ENCODE measurements at places on chromosomes 1 and 21.
A peak's percentile ranks its signal among the peaks of the same experiment; 100 is the strongest.

DNA sequence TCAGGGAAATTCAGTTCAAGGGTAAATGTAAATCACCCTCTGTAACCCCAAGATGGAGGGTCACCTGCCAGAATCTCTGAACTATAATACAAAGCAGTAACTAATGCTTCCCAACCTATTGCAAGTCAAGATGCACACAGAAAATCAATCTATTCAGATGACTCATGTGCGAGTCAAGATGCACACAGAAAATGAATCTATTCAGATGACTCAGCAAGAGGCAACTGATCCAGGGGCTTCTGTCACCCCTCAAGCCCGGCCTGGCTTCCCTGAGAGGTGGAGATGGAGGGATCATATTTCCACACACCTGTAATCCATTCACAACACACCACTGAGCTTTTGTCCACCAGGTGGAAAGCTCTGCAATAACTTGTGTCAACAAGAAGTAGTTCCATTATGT is 17.4 kb upstream of the HIVEP3 start:
- DNase-seq, result peak; percentile 53

- DNase-seq, result no peak
Measured at GRCh38 chr1:204685236-204686006, at the start of gene LRRN2. Gene LRRN2, minus strand, starts transcription at chr1:204685738. Its CDS starts 65,746 bp downstream, at chr1:204619992.

DNA sequence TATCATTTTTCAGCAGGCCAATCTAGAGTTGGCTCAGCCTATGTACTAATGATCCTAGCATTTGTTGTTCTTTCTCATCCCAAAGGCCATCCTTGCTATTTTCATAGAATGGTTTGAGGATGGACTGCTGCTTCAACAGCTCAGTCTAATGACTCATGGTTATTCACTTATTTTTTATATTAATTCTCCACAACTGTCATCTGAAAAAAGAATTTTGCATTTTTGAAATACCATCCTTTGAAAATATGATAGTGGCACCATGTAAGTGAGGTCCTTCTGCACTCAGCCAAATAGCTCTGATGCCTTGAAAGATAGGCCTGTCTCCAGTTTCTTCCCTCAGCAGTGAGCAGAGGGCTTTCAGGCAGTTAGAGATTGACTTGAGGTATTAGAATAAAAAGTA is 377.5 kb downstream of the LMO4 start:
- no peak for DNase-seq

DNA sequence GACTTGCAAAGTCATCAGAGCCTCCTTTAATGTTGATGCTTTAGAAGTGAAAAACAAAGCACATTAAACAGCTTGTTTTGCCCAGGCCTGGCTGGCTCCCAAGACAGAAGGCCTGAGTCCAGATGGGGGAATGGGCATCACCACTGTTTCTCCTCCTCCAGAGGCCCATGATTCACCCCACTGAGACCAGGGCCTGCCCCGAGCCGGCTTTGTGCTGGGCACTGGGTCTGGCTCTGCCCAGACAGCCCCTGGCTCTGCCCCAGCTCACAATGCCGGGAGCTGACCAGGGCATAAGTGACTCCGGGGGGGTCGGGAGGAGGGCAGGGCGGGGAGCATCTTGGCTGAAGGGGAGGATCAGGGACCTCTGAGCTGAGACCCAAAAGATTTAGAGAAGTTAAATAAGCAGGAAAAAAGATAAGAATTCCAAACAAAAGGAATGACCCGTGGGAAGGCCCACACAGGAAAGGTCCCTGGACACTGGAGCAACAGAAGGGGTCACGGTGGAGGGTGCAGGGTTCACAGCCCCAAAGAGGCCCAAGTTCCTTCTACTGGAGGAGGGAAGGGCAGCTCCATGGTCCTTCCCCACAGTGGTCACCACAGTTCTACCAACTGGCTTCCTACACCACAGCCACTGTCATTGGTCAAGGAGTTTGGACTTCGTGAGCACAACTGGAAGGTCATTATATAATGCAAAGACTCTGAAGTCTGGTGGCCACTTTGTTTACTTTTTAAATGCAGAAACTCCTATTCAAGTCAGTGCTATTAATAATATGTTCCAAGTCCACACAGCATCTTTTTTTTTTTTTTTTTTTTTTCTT is 5.5 kb downstream of the C2CD2 start:
- DNase-seq, result no peak

DNA sequence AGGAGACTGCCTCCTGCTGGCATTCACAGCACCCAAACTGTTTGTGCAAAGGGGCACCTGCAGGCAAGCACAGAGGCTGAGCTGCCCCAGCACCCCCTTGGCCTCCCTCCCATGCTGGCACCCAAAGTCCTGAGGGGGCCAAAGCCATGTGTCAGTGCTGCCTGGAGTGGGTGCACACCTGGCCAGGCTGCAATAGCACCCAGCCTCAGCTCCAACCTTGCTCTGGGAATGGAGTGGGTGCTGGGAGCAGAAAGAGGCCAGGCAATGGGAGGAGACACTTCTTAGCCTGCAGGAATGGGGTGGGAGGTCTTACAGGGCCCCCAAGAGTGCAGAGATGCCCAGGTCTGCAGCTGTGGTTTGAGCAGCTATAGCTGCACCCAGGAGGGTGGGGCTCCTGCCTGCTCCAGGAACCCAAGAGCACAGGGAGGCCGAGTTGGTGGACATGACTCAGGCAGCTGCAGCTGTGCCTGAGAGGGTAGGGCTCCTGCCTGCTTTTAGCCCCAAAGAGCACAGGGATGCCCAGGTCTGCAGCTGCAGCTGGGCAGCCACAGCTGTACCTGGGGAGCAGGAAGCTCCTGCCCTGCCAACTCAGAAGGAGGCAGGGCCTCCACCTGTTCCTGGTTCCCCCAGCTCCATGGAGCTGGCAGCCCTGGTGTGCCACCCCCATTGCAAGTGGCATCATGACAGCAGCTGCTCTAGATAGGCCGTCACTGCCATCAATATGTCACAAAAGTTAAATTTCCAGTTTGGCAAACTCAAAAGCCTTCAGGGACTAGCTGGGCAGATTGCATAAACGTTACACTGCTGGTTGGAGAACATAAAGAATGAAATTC is 5.3 kb upstream of the CHD1L start:
- DNase-seq, result no peak

DNA sequence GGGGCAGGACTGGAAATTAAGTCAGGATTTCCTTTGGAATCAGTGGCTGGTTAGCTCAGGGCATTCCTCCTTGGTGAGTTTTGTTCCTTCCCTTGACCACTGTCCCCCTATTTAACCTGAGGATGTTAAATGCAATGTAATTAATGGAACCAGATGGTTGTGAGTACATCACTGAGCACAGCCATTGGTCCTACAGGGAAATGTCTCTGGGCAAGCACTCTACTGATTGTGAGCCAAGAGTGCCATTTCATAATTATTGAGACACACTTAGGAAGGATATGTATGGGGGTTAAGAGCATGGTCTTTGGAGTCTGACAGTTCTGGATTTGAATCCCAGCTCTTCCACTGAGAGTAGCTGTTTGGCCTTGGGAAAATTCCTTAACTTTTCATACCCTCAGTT is 74.4 kb downstream of the SPAG17 start:
- DNase-seq, result no peak

- no peak for DNase-seq
Measured at GRCh38 chr1:194013561-194013960, 827.1 kb upstream of the B3GALT2 start.

GRCh38 chr21:29382030-29382654 is 83.4 kb downstream of the BACH1 start:
- DNase-seq, result no peak

DNA sequence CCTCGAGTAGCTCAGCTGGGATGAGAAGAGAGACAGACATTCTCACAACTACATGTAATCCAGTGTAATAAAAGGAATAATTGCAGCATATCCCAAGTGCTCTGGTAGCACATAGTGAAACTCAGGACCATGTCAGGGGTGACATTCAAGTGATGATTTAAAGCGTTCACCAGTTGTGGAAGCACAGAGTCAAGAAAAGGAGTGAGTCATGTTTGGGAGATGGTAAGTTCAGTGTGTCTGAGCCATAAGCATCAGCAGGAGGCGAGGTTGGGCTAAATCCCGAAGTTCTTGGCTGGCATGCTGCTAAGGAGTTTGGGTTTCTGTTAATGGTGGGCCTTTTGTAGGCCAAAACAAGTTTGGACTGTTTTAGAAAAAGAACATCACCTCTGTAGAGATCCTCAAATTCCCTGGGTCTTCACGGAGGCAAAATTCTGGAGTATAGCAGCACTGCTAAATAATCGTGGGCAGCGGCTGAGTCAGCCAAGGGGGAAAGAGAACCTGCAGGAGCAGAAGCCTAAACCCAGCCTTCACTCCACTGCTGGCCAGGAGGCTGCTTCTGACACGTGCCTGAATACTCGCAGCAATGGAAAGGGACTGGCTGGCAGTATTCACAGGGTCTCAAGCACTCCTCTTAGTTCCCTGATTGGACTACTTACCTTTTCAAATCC is 7.2 kb upstream of the NHLH1 start:
- DNase-seq, result no peak

GRCh38 chr1:46523496-46524353 is 27.7 kb downstream of the KNCN start:
- DNase-seq, result no peak
